Suppressor macrophage (primary cell): ENCODE measurements at places on chromosomes 12 and 14.

- no peak for DNase-seq
These were observed 12.1 kb upstream of the NTN4 start for GRCh38 chr12:95802482-95803270.

- no peak for DNase-seq
These were observed 659.3 kb downstream of the VRK1 start for GRCh38 chr14:97456462-97456861.

DNA sequence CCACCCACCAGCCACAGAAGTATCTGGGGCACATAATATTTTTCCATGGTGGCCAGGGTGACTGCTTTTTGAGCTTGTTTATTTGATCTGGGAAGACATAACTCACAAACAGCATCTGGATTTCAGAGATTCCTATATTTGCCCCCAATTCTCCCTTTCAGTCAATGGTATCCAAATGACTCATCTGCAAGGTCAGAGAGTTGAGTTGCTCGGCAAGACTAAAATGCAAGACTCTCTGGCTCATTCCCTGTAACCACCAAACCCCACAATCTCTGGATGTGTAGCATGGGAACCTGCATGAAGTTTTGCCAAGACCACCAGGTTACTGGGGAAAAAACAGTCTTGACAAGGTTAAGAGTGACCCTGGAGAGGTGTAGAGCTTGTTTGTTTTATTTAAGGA is 174.9 kb upstream of the FAR2 start:
- DNase-seq, result no peak

DNA sequence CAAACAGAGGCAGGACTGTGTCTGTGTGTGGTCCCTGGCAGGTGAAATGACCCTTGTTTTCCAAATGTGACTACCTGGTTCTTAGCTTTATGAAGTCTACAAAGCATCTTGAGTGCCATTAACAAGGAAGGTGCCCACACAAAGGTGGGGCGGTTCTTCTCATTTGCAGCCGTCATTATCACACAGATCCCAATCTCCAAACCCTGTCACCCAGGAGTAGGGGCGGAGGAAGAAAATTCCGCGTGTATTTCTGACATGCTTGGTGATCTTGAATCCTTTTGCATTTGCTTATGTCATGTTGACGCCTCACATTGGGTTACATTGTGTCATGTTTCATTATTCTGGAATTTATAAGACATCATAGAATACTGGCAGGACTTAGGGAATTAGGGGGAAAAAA is 277.3 kb downstream of the VRK1 start:
- no peak for DNase-seq

- peak; percentile 79 for DNase-seq
These were observed 19.1 kb upstream of the RIN3 start for GRCh38 chr14:92494512-92494911.

GRCh38 chr14:97687944-97688630 is 890.9 kb downstream of the VRK1 start:
- DNase-seq, result peak; percentile 2

DNA sequence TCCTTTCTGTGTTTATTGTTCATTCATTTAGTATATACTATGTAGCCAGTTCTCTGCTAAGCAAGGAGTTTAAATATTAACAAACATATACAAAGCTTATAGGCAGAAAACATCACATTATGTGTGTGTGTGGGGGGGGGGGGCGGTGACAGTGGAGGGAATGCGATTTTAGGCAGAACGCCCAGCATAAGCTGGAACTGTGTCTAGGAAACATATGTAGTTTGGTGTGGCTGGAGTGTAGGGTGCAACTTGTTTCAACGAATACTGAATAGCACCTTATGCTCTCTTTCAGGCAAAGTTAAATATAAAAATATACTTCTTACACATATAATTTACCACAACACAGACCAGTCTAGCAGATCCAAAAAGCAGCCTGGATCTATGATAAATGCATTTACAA is 980.6 kb downstream of the SLC6A15 start:
- no peak for DNase-seq

DNA sequence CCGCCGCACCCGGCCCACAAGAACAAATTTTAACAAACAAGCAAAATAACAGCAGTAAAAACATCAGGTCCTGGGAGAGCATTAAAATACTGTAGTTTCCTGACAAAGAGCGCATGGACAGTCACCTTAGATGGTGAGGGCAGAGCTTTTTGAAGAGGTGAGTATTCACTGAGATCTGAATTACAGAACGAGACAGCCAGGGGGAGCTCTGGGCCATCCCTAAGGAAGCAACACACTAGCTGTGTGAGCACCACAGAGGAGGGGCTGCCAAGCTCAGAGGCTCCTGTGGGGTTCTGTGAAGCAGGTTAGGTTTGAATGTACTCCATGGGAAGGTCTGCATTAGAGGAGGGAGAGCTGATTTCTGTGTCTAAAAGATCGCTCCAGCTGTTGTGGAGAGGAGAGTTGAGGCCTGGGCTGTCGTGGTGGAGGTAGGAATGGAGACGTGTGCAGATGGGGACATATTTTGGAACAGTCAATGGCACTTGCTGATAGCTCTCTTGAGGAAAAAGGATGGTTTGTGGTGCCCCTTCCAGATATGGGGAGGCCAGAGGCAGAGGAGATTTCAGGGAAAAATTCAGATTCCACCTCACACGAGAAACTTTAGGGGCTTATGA is 72.9 kb downstream of the TRAFD1 start:
- peak; percentile 49 for DNase-seq

DNA sequence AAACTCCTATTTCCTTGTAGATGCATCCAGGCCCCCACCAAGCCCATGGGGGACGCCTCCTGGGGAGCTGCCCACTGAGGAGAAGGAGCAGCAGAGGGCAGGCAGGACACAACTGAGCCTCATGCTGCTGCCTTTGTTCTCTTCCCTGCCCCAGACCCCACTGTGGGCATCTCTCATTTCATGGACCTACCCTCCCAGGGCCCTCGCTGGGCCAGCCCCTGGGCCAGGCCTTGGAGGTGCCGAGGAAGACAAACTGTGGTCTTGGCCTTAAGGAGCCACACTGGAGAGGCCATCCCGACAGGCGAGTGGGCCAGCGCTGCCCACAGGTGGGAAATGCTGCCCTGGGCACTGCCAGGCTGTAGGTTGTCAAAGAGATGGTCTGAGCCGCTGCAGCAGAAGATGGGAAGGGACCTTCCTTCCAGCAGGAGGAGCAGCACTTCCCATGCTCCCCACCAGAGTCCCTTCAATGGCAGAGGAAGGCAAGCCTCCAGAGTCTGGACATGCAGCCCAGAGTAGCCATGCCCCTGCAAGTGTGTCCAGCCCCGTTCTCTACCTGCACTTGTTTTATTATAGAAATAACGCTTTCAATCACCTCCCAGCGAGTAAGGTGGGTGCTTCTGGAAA is 147.4 kb downstream of the BCL11B start:
- DNase-seq, result no peak

- no peak for DNase-seq
These were observed 11.3 kb upstream of the KCNMB4 start for GRCh38 chr12:70354787-70355186.

- DNase-seq, result peak; percentile 75
These were observed 22.8 kb upstream of the IGF1 start for GRCh38 chr12:102503056-102503681.

DNA sequence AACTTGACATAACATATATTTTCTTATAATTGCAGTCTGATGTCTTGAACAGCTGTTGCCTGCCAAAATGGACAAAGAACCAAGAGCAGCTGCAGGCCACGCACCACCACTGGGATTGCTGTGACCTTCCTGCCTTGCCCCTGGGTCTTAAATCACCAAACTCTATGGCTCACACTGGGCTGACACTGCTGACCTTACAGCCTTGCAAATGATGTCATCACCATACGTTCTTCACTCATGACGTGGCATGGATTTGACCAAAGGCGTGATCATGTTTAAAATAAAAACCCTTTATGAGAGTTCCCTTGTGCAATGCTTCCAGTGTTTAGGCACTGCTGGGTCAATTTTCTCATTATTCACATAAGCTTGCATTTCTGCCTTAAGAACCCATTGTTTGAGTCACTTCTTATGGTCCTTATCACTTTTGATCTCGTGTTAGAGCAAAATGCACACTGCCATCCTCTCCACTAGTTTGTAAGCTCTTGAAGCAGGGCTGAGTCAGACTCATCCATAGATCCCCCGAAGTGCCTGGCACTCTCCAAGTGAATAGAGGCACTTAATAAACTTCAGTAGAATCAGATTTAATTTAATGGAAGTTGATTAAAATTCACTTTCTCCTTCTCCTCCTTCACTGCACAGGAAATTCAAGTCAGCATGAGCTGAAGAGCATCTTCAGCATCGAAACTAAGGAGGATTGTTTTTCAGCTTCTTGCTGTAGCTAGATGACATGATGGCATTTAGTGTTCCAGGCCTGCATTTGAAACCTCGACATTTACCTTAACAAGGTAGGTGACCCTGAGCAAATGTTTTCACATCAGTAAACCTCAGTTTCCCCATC is 132.4 kb upstream of the PZP start:
- no peak for DNase-seq

- no peak for DNase-seq
These were observed 84.6 kb downstream of the TXNDC16 start for GRCh38 chr14:52467515-52468266.

DNA sequence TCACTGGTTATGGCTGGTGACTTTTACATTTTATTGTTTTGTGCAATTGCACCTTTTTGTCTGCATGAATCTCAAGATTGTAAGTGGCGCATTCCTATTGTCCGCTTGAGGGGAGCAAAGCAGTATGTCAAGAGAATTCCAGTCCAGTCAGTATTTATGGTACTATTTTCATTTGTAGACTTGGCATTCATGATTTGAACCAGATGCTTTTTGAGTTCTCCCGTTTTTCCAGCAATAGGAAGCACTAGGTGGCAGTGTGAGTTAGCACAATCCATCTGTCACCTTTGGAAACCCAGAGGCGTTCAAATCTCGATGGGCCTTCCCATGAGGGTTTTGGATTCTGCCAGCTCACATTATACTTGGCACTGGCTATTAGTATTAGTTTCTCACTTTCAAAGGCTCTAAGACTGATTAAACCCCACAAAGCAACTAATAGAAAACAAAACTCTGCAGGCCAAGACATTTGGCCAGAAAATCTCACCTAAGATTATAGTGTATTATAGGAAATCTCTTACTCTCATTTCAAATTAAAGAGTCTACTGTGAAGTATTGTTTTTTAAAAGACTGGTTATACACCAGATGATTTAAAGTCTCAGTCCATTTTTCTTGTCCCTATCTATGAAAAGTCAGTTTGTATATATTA is 2.2 kb downstream of the DACT1 start:
- peak; percentile 56 for DNase-seq

- peak; percentile 63 for DNase-seq
These were observed 267.3 kb upstream of the SRRM4 start for GRCh38 chr12:118714051-118714460.

- DNase-seq, result no peak
These were observed 144.4 kb downstream of the AKAP6 start for GRCh38 chr14:32473464-32473855.

DNA sequence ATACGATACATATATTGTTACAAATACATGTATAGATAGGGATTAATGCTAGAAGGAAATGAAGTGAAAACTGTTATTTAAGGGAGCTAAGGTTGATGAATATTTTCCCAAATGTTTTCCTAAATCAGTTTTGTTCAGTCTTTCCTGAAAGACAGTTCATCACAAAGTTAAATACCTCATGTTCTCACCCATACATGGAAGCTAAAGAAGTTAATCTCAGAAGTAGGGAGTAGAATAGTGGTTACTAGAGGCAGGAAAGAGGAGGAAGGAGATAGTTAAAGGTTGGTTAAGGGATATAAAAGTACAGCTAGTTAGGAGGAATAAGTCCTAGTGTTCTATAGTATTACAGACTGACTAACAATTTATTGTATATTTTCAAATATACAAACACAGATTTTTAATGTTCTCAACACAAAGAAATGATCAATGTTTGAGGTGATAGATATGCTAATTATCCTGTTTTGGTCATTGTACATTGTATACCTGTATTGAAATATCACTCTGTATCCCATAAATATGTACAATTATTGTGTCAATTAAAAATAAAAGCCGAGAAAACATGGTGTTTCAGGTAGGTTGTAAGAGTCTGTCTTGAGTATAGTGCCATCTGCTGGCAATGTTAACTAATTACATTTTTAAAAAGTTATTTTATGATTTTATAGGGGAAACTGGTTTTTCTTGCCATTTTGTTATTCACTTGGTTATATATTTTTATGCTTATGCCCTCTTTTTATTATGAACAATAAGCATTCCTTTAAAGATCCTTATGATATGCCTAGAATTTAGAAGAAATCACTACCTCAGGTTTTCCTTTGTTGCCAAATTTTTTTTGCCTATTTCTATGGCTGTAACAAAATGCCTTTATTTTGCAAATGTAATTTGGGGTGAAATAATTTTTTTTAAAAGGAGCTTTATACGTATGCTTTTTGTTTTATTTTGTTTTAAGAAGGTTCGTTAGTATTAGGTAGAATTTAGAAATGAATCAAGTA is 26.9 kb downstream of the ZDHHC17 start:
- DNase-seq, result no peak

DNA sequence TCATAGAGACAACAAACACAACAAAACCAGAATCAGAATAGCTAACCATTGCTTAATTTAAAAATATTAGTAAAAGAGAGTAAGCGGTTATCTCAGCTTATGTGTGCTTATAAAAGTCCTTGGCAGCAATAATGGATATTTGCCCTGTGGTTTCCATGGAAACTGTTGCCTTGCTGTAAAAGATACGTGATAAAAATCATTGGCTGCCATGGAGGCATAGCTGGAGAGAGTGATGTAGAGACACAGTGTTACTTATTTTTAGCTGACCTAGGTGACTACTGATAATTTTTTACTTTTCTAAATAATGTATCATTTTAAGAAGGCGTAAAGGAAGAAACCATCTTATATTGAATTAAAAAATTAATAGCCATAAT is 92.9 kb downstream of the ERC1 start:
- DNase-seq, result no peak

DNA sequence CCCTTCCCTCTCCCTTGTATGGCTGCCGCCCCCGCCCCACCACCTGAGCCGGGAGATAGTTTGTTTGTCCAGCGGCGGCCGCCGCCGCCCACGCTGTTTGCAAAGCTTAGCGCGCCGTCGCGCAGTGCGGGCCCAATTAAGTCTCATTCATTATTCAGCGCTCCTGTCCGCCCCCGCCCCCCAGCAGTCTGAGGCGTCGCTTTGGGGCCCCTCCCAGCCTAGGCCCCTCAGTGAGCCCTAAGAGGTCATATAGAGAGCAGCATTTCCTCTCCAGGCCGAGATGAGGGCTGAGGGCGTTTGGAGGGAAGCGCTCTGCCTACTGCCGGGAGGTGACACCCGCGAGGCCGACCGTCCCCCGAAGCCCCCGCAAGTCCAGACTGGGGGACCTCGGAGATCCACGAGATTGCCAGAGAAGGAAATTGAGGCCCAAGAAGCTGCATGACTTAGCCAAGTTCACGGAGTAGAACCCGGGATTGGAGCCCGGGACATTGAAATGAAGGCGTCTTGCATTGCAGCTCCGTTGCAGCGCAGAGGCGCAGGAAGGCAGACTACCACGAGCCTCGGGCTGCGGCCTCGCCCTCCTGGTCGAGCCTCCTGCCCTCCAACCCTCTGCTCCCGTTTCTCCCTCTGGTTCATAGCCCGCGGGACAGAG is at the start of gene DNAJC22:
DNAJC22 (plus strand) TSS at position 230 of the 652 bp plus-strand sequence. CDS start 1,985 bp downstream, outside the sequence.
- peak; percentile 34 for DNase-seq

DNA sequence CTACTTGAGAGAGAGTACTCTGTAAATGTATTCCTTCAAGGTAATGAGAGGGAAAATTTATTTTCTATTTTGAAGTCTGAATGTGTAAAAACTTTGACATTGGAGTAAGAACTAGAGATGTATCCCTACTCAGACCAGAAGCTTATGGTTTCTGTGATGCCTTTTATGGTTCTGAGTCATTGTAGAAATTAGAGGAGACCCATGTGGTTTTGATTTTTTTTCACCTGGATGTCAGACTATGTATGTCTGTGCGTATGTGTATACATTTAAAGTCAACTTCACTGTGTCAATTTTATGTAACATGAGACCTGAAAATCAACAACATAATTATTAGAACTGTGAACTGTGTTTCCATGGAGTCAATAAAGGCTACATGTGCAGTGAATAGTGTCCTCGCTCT is 302.0 kb downstream of the TRHDE start:
- DNase-seq, result no peak
